Thyroid gland (tissue), 4 donors: ENCODE measurements at places on chromosomes 16 and 17. TPM values are rescaled to one million over a fixed set of nuclear protein-coding genes. Genes with fewer than 3 reads are reported as not detected.

- DNase-seq, result no peak
Measured at GRCh38 chr17:79440251-79440650, 170.6 kb downstream of the RBFOX3 start.

- no peak for DNase-seq
Measured at GRCh38 chr16:49660626-49661025, 195.3 kb downstream of the ZNF423 start.

GRCh38 chr16:10646581-10647263 lies 48.0 kb downstream of the TEKT5 start:
- no peak for DNase-seq

GRCh38 chr16:28310796-28311195 lies 18.5 kb downstream of the SBK1 start:
- no peak for DNase-seq

Gene TBC1D3I
- total RNA-seq, result 0.54 TPM

DNA sequence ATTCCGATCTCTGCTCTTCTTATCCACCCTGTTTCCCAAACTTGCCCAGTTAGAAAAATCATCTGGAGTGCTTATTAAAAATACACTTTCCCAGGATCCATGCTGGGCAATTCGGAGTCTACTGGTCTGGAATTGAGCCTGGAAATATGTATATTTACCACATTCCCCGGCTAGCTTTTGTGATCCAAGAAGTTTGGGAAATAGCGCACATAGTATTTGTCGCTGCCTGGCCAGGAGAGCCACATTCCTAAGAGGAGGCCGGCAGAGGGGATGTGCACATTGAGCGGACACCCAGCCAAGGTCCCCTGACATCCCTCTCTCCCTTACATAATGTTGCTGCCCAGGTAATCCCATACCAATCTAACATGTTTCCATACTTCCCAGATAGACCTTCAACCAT lies 62.1 kb upstream of the TMEM97 start:
- no peak for DNase-seq

- no peak for DNase-seq
Measured at GRCh38 chr16:29705030-29705429, 26.1 kb downstream of the QPRT start.

DNA sequence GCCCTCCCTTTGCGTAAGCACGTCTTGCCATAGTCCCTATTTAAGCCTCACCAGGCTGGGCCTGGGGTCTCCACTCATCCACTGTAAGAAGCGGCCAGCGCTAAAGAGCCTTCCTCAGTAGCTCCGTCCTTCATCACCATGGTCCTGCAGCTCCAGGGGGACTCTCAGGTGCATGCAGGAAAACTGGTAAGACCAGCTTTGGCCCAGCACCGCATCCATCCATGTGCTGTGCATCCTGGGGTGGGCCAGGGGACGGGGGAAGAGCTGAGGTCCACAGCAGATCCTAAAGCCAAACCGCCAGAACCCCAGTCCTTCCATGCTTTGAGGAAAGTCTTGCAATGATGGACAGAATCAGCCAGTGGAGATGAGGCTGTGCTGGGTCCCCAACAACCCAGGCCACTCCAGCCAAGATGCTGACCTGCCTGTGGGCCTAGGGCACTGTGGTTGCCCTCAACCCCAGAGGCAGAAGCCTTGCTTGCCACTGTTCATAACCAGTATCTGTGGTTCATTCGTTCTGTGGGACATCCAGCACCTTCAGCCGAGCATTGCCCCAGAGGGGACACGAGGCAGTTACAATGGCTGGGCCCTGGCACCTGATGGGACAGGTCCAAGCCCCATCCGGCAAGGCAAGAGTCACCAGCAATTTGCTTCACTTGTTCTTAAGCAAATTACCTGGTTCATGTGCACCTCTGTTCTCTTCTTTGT lies 44.4 kb downstream of the RBFOX3 start:
- DNase-seq, result no peak

GRCh38 chr16:69324585-69325253 lies 5.7 kb downstream of the PDF start:
- DNase-seq, result no peak

Gene SP6
- 5.9 TPM for total RNA-seq

DNA sequence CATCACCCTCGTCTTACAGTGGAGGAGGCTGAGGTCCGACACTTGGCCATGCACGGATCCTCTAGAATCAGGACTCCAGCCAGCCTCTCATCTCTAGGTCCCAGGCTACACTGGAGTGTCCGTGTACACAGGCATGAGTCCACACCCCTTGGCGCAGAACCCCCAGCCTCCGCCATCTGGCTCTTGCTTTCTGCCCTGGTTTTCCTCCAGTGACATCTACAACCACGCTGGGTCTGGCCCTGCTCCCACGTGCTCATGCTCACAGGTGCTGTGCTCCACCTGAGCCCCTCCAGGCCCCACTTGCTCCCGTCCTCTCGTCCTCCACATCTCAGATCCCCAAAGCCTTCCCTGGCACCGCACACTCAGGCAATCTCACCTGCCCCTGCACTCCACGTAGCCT lies 260.8 kb downstream of the ENGASE start:
- no peak for DNase-seq
